ENCODE measurements at places on chromosomes 1 and 21.
A peak's percentile ranks its signal among the peaks of the same experiment; 100 is the strongest.

GRCh38 chr1:36562181-36562685, 79.5 kb upstream of the CSF3R start:
- no peak for DNase-seq

DNA sequence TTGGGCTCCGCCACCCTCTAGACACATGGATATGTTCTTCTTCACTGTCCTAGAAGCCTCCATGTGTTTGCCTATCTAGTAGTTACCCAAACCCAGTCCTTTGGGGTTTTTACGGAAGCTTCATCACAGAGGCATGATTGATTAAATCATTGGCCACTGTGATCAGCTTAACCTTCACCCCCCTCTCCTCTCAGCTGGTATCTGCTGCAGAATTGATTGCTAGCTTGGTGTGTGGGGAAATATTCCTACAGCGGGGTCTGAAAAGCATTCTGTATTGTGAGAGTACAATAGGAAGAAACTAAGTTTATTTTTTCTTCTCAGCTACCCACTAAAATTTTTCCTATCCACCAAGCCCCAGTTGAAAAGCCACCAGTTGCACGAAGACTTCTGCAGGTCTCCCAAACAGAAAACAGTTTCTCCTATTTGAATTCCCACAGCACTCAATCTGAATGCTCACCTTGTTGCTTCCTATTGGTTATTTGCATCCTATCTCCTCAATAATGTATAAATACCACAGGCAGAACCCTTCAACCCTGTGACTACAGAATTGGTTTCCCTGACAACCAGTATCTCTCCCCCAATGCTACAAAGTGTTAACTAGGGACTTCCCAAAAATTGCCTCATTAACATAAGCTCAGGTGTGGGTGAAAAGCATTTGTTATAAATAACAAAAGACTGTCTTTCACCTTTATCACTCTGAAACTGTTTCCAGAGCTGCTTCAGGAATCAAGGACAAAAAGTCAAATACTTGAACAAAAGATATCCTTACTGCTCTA, 9.3 kb upstream of the VANGL1 start:
- no peak for DNase-seq

- DNase-seq = no peak
Observed at GRCh38 chr1:30571380-30571779, 152.0 kb downstream of the MATN1 start.

- no peak for DNase-seq
Observed at GRCh38 chr1:214571281-214571680, 19.9 kb upstream of the PTPN14 start.

- DNase-seq = no peak
Observed at GRCh38 chr1:167898578-167899222, 15.2 kb downstream of the ADCY10 start.

GRCh38 chr1:236426215-236426614, 32.1 kb downstream of the EDARADD start:
- no peak for DNase-seq

GRCh38 chr1:111252786-111253185, 25.3 kb downstream of the CHI3L2 start:
- DNase-seq = no peak

DNA sequence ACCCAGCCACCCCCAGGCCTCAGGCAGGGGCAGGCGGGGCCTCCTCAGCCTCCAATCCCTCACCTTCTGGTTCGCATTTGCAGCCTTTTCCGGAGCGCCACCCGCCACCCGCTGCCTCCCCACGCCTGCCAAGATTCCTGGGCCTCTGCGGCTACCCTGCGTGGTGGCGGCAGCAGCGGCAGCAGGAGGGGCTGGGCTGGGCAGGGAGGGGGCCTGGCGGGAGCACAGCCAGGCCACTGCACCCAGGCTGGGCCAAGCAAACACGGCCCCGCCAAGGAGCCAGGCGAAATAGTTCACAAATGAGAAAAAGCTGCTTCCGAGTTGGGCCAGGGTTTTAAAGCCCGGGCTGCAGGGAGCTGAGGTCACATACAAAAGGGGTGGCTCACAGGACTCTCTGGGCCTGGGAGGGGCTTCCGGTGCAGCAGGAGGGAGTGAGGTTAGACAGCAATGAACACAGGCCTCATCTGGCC, 9.8 kb downstream of the COL8A2 start:
- peak; percentile 90 for DNase-seq

- peak; percentile 37 for DNase-seq
Observed at GRCh38 chr1:235990330-235990795, 74.5 kb downstream of the NID1 start.

All from fibroblast of lung (primary cell).